ENCODE measurements at places on chromosomes 3 and 15. TPM values are rescaled to one million over a fixed set of nuclear protein-coding genes. Genes with fewer than 3 reads are reported as not detected.

- peak; percentile 80 for DNase-seq
Observed at GRCh38 chr15:55846116-55846707, 103.3 kb upstream of the PRTG start.

DNA sequence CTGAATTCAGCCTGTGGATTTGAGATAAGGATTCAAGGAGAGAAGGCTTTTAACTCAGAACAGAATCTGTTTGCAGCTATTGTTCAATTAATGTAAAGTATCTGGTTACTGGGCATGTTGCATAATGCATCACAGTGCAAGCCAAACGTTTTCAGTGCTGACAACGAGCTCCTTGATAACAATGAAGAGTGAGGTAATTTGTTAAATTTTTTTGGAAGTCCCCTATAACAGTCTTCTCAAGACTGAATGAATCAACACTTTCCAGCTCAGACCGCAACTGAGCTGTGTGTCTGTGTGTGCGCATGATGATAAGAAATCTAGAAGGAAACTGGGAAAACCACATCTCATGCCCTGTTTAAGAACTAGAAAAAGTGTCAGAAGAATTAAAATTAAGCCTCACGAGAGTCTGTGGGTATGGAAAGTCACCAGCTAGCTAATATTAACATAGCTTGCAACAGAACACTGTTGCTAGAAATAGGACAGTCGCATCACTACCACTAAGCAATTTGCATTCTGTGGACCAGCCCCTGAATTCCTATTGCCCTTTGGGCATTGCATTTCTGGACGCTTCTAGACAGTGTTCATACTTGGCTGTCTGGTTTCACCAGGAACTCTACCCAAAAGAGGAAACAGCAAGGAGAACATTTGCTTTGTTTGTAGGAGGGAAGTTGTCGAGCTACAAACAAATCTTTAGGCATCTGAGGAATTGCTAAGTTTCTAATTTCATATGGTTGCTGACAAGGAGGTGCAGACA lies 43.7 kb upstream of the ATP2C1 start:
- DNase-seq = peak; percentile 17

GRCh38 chr3:176896640-176897039 lies 300.6 kb downstream of the TBL1XR1 start:
- DNase-seq = no peak

DNA sequence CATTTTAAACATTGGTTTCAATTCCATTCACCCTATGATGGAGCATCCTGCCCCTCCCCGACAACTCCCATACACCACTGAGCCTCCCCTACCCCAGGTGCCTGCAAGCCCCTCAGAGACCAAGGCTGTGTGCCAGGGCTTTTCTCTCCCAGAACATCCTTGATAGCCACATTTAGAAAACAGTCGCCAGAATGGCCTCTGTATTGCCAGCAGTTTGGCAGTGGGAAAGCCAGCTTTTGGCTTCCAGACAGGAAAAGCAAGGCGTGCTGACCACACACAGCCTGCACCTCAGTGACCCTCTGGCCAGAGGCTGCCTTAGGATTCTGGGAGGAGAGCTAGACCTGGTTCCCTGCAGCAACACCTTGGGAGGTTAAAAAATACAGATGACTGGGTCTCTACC lies 18.2 kb upstream of the HRH1 start:
- no peak for DNase-seq

GRCh38 chr3:195907684-195907933 lies 742 bp downstream of the TNK2 start:
- no peak for DNase-seq

DNA sequence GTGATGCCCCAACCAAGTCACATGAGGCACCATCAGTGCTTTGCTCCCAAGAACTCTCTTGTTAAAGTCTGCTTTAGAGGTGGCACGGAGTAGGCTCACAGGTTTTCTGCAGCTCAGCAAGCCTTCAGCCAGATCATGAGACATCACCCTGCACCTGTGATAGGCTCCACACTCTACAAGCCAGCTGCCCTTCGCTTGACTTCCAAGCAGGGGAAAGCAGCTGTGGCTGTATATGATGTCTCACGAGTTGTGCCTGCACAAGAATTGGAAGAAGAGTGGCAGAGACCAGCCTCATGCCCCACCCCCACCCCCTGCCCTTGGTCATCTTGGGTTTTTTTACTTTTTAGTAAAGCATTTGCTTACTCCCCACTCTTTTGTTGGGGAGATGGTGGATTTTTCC lies 22.5 kb downstream of the MRPS11 start:
- DNase-seq = no peak

DNA sequence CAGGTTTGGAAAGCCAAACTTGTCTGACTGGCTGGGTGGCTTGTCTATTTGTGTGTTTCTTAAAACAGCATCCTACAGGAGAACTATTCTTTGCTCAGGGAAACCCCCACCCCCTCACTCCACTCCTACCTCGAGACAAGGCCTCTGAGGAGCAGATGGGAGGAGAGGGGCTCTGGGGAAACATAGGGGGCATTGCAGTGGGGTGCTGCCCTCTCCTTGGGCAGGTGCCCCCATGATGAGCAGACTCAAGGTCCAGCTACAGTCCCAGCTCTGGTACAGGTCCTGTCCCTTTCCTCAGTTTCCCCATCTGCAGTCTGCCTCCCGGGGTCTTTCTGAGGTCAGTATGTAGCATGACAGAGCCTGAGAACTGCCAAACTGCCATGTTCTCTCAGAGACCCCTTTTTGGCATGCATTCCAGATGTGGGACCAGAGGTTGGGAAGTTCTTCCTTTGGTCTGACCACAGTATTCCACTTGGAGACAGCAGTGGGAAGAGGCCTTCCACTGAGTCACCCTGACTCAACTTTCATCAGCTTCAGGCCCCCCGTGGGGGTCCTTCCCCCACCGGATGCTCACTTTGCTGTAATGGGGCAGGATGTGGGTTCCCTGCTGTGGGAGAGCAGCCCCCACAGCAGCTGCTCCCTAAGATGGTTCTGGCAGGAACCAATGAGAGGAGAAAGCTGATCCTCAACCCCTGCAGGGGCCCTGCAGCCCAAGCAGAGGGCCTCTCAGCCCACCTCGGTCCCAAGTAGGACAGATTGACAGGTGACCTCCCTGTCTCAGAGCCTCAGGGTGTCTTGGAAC lies 32.3 kb upstream of the CYP11A1 start:
- no peak for DNase-seq

- no peak for DNase-seq
Observed at GRCh38 chr15:85832394-85832793, 37.7 kb upstream of the KLHL25 start.

DNA sequence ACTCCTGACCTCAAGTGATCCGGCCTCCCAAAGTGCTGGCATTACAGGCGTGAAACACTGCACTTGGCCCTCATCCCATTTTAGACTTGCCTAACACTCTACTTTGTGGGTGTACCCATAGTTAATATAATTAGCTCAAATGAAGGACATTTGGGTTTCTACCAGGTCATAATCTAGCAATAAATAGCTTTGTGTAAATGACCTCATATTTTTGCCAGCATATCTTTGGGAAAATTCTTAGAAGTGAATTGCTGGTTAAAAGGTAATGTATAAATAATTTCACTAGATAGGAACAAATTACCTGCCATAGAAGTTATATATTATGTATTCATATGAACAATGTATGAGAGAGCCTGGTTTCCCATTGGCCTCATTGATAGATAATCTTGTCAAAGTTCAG lies 206.0 kb downstream of the DIPK2A start:
- no peak for DNase-seq

- no peak for DNase-seq
Observed at GRCh38 chr3:192906940-192907339, 10.7 kb downstream of the MB21D2 start.

GRCh38 chr15:59159210-59159609 lies 47.4 kb upstream of the LDHAL6B start:
- DNase-seq = no peak

DNA sequence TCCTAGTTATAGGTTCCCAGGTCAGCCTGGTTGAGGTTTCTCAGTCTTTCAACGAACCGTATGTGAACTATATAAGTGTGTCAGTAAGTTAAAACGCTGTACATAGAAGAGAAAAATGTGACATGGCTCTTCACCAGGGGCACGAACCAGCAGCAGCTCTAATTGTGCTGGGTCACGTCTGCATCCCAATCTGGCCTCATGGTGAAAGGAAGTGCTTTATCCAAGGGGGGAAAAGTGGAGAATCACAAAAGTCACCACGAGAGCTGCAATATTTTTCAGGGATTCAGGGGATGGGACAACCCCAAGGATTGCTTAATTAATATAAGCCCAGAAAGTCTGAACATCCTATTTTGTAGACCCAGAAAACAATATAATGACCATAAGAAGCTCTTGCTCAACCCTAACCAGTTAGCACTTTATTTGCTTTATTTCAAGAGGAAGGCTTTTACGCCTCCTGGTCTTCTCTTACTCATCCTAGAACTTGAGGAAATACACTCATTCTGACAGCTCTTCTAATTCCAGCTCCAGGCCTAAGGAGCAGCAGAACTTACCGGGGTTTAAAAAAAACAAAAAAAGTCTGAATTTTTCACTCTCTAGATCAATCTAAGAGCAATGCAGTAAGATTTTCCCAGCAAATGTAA lies 16.5 kb downstream of the ANXA2 start:
- no peak for DNase-seq

DNA sequence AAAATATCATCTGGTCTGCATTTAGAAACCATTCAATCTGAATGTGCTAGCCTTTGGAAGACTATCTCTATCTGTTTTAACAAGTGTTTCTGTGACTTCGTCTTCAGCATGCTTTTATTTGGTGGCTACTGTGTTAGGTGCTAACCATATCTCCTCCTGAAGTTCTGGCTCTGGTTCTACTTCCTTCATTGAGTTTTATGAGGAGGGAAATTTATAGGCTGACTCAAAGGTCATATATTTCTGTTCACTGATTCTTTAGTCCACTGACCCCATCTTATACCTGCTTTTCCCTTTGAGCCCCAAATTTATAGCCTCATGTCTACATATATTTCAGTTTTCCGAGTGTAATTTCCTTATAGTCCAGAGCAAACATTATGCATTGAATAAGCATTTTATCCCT lies 295.0 kb upstream of the RASGRP1 start:
- DNase-seq = no peak

GRCh38 chr3:194045919-194046318 lies 90.0 kb upstream of the HES1 start:
- DNase-seq = no peak

DNA sequence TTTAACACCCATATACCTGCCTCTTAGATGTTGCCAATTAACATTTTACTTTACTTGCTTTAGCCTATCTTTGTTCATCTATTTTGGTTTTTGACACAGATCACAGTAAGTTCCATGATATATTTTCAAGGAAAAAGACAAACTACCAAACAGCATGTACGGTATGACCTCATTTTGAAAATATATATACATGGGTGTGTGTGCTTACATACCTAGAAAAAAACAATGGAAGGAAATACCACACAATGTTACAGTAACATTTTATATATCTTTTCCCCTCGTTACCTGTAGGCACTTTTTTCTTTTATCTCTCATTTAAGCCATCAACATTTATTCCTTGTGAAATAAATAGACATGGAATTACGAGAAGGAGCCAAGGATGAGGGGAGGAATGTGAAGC lies 170.0 kb downstream of the FOXP1 start:
- no peak for DNase-seq

DNA sequence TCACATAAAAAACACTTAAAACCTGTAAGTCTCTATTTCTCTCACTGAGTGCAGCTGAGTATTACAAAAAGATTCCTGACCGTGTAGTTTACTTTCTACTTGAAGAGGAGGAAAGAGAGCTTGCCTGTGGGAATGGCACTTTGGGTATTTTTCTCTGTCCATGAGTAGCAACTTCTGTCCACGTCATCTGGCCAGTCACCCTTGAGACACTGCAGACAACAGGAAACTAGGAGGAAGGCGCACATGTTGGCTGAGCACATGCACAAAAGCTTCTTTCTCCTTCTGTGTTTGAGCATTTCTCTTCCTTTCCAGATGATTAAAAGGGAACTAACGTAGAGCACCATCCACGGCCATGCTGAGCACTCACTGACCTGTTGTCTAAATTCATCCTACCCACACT lies 19.7 kb downstream of the STARD5 start:
- DNase-seq = peak; percentile 41

DNA sequence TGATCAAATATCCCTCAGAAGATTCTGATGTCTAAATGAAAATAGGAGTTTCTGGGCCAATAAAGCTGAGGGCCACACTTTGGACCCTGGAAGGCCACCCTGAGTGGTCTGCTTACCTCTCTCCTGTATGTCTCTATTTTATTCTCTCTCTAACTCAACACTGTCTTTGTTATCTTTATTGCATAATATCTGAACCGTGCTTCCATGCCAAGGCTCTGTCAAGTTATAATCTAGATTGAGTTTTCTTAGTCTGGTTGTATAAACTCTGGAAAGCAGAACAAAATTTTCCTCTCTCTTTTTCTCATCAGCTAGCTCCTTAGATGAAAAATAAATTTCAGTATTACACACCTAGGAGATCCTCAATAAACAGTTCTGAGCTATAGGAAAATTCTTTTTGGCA lies 36.2 kb upstream of the ACTL6A start:
- DNase-seq = no peak

- DNase-seq = no peak
Observed at GRCh38 chr3:12371525-12372140, 82.8 kb downstream of the PPARG start.

- DNase-seq = no peak
Observed at GRCh38 chr3:177005718-177006405, 191.4 kb downstream of the TBL1XR1 start.

- DNase-seq = no peak
Observed at GRCh38 chr3:16395212-16395611, 118.3 kb downstream of the RFTN1 start.

GRCh38 chr3:123819949-123820348 lies 64.2 kb downstream of the MYLK start:
- DNase-seq = no peak

DNA sequence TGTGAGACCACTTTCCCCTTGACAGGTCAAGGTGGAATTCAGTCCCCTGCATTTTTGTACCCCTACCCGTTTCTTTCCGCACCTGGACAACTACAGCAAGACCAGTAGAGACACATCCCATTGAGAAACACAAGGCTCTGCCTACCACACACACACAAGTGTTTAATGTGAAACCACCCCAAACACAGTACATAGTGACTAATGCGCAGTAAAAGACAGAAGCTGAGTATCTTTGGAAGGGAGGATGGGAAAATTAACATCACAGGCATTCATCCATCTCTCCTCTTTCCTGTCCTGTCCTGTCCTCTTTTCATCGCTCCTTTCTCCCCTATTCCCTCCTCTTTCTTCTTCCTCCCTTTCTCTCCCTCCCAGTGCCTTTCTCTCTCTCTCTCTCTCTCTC lies 64.8 kb downstream of the SCN11A start:
- no peak for DNase-seq

- DNase-seq = no peak
Observed at GRCh38 chr3:53659996-53660395, 165.6 kb downstream of the CACNA1D start.

GRCh38 chr3:28645149-28645548 lies 296.5 kb upstream of the AZI2 start:
- DNase-seq = no peak

- DNase-seq = no peak
Observed at GRCh38 chr15:79171320-79172031, 80.9 kb upstream of the RASGRF1 start.

GRCh38 chr3:23129817-23130216 lies 73.3 kb upstream of the UBE2E2 start:
- DNase-seq = peak; percentile 38

The GUCA1C gene
- not detected for polyA plus RNA-seq

The DENND4A gene
- not detected for polyA plus RNA-seq

The RBP2 gene
- not detected for polyA plus RNA-seq

The CX3CR1 gene
- 4.4 TPM for polyA plus RNA-seq

The TOMM70 gene
- polyA plus RNA-seq = not detected

The SNURF gene
- 41.7 TPM for polyA plus RNA-seq

The FAM3D gene
- polyA plus RNA-seq = 16.2 TPM

The ATP13A5 gene
- 0.43 TPM for polyA plus RNA-seq

The NKTR gene
- polyA plus RNA-seq = 101 TPM

The GOLGA6B gene
- polyA plus RNA-seq = not detected

The NGRN gene
- 73.0 TPM for polyA plus RNA-seq

Data from muscle of arm (tissue), 14 donors.